ENCODE measurements at places on chromosomes 5 and 9.

GRCh38 chr5:167804512-167805220 is 486.8 kb upstream of the WWC1 start:
- DNase-seq: no peak

GRCh38 chr5:82422001-82422740 is 144.0 kb upstream of the RPS23 start:
- DNase-seq: no peak

- no peak for DNase-seq
These were observed 182.0 kb downstream of the EBF1 start for GRCh38 chr5:158917731-158918130.

DNA sequence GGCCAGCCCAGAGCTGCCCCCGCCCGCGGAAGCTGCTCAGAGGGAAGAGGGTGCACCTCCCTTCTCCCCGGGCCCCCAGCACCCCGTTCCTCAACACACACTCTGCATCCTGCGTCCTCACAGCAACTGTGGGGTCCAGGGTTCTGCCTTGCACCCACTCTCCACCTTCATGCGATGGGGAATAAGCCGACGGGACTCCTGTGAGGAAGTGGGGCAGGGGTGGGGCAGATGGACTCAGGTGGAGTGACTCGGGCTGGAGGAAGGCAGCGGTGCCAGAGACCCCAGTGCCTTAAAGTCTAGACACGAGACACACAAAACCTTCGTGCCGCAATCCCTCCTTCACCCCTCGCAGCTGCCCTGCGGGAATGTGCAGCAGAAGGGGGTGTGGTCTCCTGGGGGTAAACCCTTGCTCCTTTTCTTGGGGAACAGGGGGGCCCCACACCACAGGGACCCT is 8.6 kb downstream of the BRD3 start:
- no peak for DNase-seq

DNA sequence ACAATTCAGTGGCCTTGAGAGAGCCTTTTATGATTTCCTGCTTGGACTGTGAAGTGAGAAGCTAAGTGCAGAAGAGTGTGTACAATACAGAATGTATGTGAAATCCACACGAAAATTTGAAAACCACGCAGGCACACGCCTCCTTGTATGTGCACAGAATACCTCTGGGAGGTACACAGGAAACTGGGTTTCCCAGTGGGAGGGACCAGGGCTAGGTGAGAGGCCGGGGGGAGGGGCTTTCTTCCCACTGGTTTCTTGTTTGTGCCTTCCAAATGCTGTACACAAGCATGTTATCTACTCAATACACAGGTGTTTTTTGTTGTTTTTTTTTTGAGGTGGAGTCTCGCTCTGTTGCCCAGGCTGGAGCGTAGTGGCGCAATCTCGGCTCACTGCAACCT is 16.1 kb downstream of the C9orf50 start:
- no peak for DNase-seq

DNA sequence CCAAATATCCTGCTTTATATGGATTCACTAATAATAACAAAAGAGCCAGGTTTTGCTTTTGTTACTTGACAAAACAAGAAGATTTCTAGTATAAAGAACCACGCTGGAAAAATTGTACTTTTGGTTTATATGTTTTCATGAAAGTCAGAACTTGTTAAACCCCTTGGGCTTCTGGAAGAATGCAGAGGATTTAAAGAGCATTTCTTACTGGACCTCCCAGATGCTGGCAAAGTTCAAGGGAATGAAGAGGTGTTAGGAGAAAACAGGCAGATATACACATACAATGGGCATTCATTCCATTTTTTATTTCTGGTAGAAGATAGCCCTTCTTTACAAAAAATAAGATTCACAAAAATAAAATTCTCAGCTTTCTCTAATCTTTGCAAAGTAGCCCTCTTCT is 61.1 kb downstream of the SAXO1 start:
- DNase-seq: no peak

DNA sequence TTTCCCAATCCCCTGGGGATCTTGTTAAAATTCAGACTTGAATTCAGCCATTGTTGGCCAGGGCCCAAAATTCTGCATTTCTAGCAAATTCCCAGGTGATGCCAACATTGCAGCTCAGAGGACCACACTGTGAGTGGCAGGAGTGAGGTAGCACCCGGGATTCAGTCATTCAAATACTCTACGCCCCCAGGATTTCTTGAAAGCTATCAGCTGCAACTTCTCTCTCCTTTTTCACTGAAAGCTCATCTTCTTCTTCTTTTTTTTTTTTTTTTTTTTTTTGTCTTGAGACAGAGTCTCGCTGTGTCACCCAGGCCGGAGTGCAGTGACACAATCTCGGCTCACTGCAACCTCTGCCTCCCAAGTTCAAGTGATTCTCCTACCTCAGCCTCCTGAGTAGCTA is 19.3 kb upstream of the ANKH start:
- no peak for DNase-seq

GRCh38 chr5:52997424-52997823 is 8.3 kb downstream of the ITGA2 start:
- no peak for DNase-seq

- no peak for DNase-seq
These were observed 159.3 kb upstream of the PPP1R26 start for GRCh38 chr9:135320331-135320730.

DNA sequence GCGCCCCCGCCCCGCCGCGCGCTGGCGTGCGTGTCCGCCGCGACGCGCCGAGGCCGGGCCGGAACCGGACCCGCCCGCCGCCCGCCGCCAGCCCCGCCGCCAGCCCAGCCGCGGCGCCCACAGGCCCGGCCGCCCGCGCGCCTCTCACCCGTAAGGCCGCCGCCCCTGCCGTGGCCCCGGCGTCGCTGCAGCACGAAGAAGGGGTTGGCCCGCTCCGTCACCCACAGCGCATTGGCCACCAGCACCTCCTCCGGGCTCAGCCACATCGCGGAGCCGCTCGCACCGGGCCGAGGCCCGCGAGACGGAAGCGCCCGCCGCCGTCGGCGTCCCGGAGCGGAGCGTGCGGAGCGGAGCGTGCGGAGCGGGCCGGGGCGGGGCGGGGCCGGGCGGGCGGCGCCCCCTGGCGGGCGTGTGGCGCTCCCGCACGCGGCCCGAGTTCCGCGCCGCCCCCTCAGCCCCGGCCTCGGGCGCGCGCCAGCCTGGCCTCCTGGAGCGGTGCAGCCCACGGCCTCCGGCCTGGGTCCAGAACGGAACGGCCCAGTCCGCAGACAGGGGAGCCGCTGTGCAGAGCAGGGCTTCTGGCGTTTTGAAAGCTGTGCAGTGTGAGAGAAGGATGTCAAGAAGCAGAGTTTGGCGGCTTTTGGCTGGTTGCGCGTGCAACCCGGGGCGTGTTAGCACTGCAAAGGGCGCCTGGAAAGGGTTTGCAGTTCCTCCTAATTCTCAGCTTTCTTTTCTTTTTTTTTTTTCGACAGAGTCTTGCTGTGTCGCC is at the start of gene TBC1D9B:
TSS of gene TBC1D9B (minus strand) at position 342 of the 769 bp plus-strand sequence. CDS start at position 266, 76 bp downstream.
- DNase-seq: no peak

DNA sequence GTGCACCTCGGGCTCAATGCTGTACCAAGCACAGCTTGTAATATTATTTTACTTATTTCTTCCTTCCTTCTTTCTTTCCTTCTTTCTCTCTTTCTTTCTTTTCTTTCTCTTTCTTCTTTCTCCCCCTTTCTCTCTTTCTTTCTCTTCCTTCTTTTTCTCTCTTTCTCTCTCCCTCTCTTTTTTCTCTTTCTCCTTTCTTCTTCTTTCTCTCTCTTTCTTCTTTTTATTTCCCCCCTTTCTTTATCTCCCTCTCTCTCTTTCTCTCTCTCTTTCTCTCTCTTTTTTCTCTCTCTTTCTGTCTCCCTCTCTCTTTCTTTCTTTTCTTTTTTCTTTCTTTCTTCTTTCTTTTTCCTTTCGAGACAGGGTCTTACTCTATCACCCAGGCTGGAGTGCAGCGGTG is 32.7 kb upstream of the GNE start:
- no peak for DNase-seq

DNA sequence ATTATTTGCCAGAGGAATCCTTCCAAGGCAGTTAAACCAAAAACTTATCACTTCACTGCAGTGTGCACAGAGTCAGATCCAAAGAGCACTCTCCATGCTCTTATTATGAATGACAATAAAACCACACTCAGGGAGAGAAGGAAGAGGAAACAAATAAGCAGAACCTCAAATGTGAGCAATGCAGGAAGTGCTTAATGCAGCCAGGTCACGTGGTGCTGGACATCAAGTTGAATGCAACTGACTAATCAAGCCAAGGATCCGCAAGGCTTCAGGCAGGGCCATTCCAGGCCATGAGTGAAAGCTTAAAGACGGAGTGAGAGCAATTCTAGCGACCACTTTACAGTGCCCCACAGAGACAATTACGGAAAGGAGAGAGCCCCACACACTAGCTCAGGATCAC is 230.4 kb upstream of the PUM3 start:
- DNase-seq: no peak

DNA sequence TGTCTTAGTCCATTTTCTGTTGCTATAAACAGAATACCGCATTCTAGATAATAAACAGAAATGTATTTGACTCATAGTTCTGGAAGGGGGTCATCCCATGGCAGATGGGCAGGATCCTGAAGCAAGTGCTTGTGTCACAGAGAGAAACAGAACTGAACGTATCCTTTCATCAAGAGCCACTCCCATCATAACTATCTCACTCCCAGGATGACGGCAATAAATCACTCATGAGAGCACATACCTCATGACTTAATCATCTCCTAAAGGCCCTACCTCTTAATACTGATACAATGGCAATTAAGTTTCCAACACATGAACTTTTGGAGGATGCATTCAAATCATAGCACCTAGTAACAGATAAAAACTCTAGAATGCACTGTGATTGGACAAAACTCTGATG is 142.9 kb downstream of the CAMK4 start:
- DNase-seq: no peak

DNA sequence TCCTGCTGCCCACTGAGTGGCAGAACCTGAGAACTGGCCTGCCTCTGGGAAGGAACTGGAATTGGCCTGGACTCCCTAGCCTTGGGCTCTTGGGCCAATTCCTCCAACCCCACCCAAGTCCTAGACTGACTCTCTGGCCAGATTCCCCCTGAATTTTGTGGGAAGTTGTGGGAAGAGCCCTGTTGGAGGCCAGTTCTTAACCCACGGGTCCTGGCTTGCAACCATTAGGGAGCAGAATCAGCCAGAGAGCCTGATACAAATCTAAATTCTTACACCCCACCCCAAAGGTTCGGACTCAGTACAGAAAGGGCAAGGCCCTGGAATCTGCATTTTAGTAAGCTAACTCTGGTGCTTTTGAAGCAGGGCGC is 125.3 kb upstream of the SLC25A48 start:
- DNase-seq: no peak

DNA sequence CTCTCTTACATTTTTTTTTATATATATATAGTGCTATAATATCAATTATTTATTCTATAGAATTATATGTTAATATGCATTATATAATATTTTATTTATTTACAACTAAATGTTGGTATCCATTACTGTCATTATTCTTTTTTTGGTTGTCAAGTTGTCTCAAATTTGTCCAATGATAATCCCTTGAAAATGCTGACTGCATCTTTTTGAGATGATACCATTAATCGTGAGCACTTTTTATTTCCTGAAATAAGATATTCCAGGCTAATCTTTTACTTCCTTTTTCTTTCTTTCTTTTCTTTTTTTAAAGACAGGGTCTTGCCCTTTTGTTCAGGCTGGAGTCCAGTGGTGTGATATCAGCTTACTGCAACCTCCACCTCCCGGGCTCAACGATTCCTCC is 12.7 kb upstream of the MPDZ start:
- no peak for DNase-seq
